NCI-H460 (cell line): ENCODE measurements at places on chromosomes 1 and 21.

GRCh38 chr21:26100573-26100972 is 70.0 kb downstream of the APP start:
- DNase-seq, result no peak

DNA sequence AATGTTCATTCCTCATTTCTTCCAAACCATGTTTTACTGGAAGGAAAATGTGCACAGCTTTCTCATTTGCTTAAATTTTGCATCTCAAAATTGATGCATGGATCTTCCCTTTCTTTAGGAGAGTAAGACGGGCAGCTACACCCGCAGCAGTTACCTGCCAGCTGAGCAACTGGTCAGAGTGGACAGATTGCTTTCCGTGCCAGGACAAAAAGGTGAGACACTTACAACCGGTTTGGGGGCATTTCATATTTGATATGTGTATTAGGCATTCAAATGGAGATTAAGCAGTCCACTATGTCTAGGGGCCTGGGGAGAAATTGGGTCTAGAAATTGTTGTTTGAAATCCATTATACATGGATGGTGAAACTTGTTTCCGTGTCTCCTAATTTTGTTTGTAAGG is 12.9 kb downstream of the C8A start:
- no peak for DNase-seq

GRCh38 chr1:230836793-230837192 is 31.5 kb downstream of the C1orf198 start:
- no peak for DNase-seq

DNA sequence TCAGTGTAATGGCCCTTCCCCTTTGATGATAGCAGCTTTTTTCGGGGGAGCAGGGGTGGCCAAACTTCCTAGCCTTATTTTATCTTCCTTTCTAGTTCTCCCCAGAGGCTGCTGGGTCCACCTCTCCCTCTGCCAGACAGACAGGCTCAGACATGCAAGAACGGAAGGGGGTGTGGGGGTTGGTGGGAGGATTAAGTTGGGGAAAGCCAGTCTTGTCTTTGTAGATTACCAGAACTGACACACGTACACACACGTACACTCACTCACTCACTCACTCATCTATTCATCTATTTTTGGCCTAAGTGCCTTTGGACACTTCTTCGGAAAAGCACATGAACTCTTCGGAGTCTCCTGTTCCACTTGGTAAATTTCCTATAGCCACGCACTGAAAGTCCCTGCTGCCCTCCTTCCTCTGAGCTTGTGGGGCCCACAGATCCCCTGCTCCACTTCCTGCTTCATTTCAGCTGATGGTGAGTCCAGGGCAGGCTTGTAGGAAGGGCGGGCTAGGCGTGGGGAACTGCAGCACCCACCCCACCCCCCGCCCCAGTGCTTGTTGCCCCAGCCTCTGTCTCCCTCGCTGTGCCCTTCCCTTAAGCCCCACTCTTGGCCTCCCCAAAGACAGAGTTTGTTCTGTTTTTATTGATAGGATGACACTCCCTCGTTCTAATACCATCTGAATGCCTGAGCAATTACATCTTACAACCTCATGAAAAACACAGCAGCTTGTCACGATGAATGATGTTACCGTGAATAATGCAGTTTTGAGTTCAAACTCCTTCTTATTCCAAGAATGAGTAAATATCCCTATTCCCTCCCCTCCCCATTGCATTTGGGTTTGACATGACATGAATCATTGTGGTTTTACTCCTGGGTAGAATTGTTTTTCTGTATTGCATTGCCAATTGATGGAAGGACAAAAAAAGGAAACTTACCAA is 60.7 kb upstream of the ATP5PO start:
- no peak for DNase-seq

DNA sequence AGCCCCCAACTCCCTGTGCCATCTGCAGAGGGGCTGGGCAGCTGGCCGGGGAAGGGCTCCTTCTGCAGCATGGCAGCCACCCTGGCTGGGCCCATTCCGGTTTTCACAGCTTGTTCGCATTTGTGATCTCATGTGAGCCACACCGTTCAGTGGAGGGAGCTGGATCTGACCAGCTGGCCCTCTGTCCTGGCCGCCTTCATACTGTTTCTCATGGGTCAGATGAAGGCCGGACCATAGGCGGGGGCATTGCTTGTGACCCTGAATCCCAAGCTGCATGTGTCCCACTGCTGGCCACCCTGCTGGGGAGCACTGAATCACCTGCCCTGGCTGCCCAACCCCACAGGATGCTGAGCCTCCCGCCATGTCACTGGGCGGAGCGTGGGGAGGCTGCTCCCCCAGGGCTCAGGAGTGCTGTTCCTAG is 36.4 kb upstream of the PRSS38 start:
- no peak for DNase-seq

- no peak for DNase-seq
These were observed 361 bp downstream of the INSRR start for GRCh38 chr1:156858555-156858956.

- DNase-seq, result no peak
These were observed 74.3 kb downstream of the TNFSF18 start for GRCh38 chr1:172976222-172977041.

DNA sequence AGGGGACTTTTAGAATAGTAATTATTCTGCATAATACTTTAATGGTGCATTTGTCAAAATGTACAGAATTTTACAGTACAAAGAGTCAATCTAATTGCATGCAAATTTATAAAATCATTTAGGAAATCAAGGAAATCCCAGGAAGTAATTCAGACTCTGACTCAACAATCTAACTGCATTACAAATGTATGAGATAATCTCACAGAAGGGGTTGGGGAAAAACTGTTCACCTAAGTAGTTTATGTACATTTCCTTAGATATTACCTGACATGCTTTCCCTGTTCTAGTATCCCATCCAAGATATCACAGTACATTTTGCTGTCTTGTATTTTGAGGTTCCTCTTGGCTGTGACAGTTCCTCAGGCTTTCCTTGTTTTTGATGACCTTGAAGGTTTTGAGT is 4.7 kb downstream of the CRB1 start:
- no peak for DNase-seq

- no peak for DNase-seq
These were observed 27.5 kb upstream of the COL9A2 start for GRCh38 chr1:40344597-40344996.

GRCh38 chr1:185094761-185095160 is 49.4 kb downstream of the RNF2 start:
- DNase-seq, result no peak

DNA sequence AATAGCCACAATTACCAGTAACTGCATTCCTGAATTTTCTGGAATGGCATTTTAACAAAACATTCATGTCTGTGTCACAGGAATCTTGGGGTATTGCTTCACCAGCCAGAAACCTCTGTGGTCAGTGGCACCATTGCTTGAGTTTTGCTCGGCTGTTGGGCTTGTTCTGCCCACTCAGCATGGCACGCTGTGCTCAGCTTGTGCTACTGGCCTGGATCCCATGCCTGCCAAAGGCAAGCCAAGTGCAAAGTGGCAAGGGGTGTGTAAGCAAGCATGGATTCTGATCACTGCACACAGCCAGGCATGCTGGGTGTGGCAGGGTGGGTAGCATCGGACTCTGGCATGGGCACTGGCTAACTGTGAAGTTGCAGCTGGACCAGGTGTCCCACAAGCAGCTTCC is 1150.9 kb downstream of the MRPL39 start:
- DNase-seq, result no peak

GRCh38 chr1:206041640-206042039 is 11.3 kb upstream of the RHEX start:
- no peak for DNase-seq

DNA sequence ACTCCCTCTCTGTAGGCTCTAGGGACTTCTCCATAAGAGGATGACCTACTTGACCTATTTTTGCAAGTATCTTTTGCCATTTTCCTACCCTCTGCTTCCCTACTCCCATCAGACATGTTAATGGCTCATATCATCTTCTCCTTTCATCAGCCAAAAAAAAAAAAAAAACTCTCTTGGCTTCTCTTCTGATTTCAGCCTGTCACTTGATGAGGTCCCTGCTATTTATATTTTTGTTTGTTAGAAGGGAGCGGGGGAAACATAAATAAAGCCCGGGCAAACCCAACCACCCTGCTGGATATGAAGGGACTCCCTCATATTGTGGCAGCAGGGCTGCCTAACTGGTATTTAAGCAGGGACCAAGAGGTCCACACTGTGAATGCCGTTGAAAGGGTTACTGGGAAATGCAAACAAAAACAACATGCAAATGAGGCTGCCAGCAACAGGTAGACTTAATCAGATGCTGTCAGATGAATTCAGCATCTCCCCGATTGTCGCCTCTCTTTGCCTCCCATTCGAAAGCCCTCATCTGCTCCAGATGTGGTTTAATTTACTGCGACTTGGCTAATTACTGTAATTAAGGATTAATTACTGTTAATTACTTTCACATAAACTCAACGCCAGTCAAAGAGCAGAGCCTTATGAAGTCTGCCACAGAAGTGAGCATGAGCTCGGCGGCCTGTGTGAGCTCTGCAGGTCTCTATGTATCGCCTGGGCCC is 172.3 kb downstream of the PBX1 start:
- no peak for DNase-seq

- no peak for DNase-seq
These were observed 43.5 kb downstream of the TCEANC2 start for GRCh38 chr1:54096877-54097240.

DNA sequence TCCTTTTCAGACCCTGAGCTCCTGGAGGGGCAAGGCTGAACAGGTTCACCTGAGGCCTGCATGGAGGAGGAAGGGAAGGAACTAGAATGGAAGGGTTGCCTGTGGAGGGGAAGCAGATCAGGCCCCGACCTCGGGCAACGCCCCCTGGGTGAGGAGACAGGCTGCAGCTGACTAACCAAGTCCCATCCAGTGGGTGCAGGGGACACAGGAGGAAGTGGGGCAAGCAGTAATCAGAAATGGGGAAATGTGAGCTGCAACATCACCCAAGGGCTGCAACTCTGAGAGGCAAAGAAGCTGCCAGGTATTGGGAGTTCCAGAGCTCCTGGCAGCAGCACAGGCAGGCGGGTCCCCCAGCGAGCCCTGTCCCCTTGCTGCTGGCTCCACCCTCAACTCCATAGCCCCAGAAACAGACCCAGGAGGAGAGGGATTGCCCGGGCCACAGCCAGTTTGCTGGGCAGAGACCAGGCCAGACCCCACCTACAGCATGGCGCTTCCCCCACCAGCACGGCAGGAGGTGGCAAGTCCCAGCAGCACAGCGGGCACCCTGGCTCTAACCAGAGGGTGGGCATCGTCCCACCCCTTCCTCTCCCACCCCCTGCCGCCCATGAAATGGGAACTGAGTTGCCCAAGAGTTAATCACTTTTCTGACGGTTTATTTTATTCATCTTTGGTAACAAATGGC is 38.5 kb downstream of the MRPL37 start:
- no peak for DNase-seq

DNA sequence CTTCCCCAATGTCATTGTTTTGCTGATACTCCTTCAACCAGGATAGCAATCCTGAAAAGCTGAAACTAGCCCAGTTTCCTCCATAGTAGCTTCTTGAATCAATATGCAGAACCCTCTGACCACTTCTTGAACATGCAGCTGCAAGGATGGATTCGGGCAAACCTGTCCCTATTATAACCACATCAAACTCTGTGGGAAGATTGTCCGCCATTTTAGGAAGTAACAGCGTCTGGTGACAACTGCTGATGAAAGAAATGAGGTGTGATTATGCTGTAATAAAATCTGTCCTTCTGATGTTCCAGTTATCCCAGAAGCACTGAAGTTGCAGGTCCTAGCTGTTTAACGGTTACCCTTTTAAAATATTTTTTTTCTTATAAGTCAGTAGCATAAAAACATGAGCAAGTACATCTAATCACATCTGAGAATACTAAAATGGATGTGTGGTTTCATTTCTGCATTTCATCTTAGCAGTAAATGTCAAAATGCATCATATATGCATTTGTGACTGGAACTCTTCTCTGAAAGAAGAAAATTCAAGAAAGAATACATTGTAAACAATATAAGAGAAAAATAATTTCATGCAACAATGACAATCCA is 4.5 kb downstream of the CHML start:
- no peak for DNase-seq

GRCh38 chr1:248871837-248872401 is 13.0 kb upstream of the ZNF692 start:
- DNase-seq, result no peak

DNA sequence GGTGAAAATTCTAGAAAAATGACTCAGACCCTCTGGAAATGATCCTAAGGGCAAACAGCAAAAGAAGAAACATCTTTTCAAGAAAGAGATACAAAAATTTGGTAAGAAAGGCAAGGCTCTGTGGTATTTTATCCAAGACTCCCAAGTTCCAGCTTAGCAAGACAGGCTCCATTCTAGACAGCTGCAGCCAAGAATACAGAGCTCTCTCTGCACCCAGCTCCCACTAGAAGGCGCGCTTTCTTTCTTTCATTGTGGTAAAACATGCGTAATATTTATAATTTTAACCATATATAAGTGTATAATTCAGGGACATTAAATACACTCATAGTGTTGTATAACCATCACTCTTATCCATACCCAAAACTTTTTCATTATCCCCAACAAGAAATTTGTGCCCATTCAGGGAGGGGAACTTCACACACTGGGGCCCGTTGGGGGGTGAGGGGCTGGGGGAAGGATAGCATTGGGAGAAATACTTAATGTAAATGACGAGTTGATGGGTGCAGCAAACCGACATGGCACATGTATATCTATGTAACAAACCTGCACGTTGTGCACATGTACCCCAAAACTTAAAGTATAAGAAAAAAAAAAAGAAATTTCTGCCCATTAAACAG is 2.2 kb upstream of the HFM1 start:
- DNase-seq, result peak; percentile 18

DNA sequence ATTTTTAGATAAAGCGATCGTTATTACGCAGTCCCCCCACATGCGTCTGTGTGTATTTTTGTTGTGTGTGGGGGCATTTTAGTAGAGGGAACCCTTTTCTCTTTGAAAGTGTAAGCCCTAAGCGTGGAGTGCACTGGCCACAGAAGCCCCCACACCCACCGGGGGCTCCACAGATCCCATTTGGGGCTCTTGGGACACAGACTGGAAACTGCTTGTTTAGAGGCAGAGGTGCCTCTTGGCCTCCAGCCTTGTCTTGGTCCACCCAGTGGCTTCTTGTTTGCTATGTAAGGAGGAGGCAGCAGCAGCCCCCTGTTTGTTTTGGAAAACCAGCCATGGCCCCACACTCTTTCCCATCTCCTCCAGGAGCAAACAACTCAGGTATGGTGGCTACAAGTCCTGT is 42.8 kb downstream of the SLC37A1 start:
- DNase-seq, result no peak

GRCh38 chr1:12513181-12513580 is 104.8 kb downstream of the DHRS3 start:
- no peak for DNase-seq

GRCh38 chr1:153685544-153686340 is 7.3 kb downstream of the NPR1 start:
- no peak for DNase-seq

DNA sequence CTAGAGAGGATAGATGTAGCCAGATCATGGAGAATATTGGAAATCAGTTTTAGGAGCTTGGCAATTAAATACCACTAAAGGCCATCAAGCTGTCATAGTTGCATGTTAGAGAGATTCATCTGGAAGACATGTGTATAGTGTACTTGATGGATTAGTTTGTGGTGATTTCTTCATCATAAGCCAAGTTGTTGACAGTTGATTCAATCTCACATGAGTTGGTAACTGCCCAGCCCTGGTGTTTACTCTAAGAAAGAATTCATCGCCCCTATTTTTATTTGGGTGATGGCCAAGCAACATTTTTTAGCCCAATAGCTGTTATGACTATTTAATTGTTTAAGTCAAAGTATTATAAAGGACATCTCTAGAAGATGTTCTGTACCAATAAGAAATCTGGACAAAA is 737.6 kb downstream of the PLA2G4A start:
- DNase-seq, result no peak

- DNase-seq, result no peak
These were observed 367.9 kb upstream of the DUSP10 start for GRCh38 chr1:222109836-222110235.
